ENCODE measurements at places on chromosomes 13 and 19. TPM values are rescaled to one million over a fixed set of nuclear protein-coding genes. Genes with fewer than 3 reads are reported as not detected.

ZNF90 gene
- total RNA-seq = 12.1 TPM

ZNF304 gene
- 13.6 TPM for total RNA-seq

ATP4B gene
- 0.41 TPM for total RNA-seq

WDR87 gene
- not detected for total RNA-seq

ZNF536 gene
- 4.5 TPM for total RNA-seq

PSPN gene
- total RNA-seq = 2.5 TPM

ZNF587B gene
- 18.5 TPM for total RNA-seq

C3 gene
- total RNA-seq = 34.5 TPM

KLK1 gene
- 0.35 TPM for total RNA-seq

CGB3 gene
- total RNA-seq = not detected

ADGRE3 gene
- 1.3 TPM for total RNA-seq

KL gene
- total RNA-seq = 44.2 TPM

KLF2 gene
- 54.6 TPM for total RNA-seq

TYROBP gene
- 24.3 TPM for total RNA-seq

LHFPL6 gene
- 58.3 TPM for total RNA-seq

CALM3 gene
- 165 TPM for total RNA-seq

FGF21 gene
- not detected for total RNA-seq

FUT6 gene
- total RNA-seq = 19.0 TPM

ZNF878 gene
- 0.93 TPM for total RNA-seq

TEX26 gene
- total RNA-seq = not detected

AMH gene
- 1.3 TPM for total RNA-seq
